ENCODE measurements at places on chromosomes 2 and 18. TPM values are rescaled to one million over a fixed set of nuclear protein-coding genes. Genes with fewer than 3 reads are reported as not detected.
A peak's percentile ranks its signal among the peaks of the same experiment; 100 is the strongest.

DNA sequence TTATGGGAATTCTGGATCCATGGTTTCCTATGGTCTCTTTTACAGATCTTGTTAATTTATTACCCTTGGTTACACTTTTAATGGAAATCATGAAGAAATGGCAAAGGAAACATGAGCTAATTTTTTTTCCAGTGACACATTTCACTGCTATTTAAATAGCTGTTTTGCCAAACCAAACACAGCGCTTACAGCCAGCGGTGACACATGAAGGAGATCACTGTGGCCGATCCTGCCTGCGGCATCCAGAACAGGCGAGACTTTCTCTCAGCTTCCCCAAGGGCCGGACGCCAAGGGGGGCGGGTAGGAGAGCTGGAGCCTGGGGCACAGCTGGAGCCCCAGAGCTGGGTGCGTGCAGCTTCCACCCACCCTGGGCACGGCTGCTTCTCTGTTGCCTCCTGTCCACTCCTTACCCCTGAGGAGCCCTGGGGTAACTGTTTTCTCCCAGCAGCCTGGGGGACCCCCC is 81.4 kb upstream of the PKDCC start:
- peak; percentile 97 for DNase-seq

DNA sequence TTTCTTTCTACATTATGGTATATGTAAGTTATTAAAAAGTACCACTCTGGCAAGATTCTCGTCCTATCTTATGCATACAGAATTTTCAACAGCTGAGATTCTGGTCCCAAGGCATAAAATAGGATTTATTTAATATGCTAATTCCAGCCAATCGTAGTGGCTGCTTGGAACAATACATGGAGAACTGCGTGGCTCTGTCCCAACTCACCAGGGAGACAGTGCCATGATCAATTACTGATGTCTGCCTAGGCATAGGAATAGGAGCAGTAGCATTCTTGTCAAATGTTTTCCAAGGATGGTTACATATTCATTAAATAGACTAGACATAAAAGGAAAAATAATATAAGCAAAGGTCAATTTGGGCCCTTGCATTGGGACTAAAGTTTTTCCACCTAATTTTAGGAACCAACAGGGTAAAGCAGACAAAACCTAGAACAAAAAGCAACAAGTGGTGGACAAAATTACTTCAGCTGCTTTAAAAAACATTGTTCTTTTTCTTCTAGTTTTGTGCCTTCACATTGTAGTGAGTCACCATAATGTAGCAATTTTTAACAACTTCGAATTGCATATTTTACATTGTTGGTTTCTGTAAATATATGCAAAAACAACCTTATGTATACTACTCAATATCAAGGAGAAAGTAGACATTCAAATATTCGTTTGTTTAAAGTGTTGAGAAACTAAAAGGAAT is 232.8 kb upstream of the ATP5MC3 start:
- DNase-seq, result no peak

GRCh38 chr2:204892506-204893255 is 347.4 kb downstream of the PARD3B start:
- DNase-seq, result peak; percentile 55

DNA sequence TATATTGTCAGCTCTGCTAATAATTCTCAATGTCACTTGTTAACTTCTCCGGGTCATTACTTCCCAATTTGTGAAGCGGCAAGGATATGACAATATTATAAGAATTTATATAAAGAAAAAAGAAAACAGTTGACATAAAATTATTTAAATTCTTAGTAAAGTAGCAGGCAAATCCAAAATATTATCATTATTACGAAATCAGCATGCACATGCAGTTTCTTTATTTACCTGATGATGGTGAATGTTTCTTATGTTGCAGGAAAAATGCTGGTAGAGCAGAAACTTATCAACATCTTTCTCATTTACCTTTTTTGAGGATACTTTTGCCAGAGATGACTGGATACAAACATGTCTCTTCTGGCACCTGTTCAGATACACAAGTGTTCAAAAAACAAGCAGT is 38.1 kb downstream of the SRBD1 start:
- DNase-seq, result no peak

- peak; percentile 78 for DNase-seq
Measured at GRCh38 chr2:181471783-181472182, 14.6 kb downstream of the ITGA4 start.

DNA sequence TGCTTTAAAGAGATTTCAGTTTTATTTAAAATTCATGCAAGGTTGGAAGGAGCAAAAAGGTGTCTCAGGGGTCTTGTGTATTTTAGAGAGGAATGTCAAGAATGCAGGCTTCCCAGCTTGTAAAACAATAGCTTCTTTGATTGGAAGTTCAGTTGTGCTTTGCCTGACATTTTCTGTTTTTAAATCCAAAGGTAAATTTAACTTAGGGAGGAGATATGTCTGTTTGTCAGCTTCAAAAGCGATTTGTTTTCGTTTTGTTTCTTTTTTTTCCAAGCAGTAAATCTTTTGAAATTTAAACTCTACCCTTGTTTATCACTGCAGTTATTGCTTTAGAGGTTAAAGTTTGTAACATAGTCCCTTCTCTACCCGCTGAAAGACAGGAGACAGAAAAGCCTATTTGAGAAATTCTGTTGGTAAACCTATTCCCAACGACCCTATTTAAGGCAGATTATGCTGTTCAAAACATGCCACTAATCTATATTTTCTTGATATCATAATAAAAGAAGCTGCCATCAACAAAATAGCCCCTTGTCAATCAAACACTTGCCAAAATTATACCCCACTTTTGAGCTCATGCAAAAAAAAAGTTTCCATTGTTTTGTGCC is 639.6 kb downstream of the IRS1 start:
- DNase-seq, result peak; percentile 59

DNA sequence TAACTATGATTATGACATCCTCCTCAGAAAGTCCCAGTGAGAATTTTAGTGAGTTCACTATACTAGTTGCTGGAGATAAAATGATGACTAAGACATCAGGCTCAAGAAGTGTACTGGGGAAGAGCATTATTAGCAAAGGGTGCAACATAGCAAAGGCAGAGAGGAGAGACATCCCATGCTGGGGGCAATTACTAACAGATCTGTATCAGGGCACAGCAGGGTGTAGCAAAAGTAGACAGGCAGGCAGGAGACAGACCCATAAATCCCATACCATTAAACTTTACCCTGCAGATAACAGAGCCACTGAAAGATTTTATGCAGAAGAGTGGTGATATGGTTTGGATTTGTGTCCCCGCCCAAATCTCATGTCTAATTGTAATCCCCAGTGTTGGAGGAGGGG is 161.7 kb downstream of the SP3 start:
- DNase-seq, result no peak

GRCh38 chr2:48199070-48199469 is 292.8 kb upstream of the FBXO11 start:
- DNase-seq, result no peak

- no peak for DNase-seq
Measured at GRCh38 chr18:51946946-51947345, 393.1 kb upstream of the DCC start.

DNA sequence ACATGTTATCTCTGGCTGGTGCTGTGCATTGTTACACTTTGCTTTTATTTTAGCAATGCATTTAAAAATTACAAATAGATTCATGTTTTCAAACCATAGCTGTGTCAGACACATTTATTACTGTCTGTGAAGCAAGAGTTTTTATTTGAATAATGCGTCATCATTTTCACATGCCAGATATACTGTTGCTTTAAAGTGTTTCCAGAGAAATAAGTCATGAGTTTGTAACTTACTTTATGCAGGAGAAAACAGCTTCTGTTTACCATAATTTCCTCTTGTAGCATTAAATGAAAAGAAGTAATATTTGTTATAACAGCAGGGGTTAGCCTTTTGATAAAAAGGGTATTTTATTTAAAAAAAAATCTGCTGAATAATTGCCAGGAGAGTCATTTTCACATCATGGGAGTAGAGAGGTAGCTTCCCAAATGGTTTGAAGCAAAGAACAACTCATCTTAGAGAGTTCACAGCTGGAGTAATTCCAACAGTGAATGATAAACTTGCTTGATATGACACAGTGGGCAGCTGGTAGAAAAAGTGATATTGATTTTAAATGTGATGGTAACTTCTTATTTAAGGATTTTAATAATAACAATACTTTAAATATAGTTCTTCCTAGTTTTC is 1274.5 kb upstream of the CRIM1 start:
- DNase-seq, result peak; percentile 57

DNA sequence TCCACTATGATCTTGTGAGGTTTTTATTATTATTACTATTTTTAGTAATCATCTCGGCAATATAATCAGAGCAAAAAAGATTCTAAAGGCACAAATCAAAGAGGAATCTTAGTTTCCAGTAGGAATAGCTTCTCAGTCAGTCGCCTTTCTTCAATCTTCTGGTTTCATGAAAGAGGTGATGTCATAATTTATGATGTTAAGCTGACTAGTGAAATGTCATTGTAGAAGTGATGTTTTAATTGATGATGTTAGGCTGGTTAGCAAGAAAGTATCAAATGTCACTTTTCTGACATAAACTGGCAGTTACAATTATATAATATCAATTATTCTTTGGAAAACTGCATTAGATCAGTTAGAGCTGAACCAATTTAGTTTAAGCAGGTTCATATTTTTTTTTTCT is 476.7 kb upstream of the ETAA1 start:
- DNase-seq, result no peak

- DNase-seq, result no peak
Measured at GRCh38 chr18:9426753-9427152, 48.6 kb upstream of the RALBP1 start.

GRCh38 chr2:104040771-104041170 is 813.1 kb upstream of the POU3F3 start:
- no peak for DNase-seq

Gene TAF4B
- 6.8 TPM for total RNA-seq

Gene GALNT5
- total RNA-seq, result 10.1 TPM

Gene KCNG2
- total RNA-seq, result not detected

Data from renal cortical epithelial cell (primary cell).